ENCODE measurements at places on chromosomes 2 and 18.

- no peak for DNase-seq
These were observed 319.8 kb upstream of the NCKAP5 start for GRCh38 chr2:133888107-133888506.

DNA sequence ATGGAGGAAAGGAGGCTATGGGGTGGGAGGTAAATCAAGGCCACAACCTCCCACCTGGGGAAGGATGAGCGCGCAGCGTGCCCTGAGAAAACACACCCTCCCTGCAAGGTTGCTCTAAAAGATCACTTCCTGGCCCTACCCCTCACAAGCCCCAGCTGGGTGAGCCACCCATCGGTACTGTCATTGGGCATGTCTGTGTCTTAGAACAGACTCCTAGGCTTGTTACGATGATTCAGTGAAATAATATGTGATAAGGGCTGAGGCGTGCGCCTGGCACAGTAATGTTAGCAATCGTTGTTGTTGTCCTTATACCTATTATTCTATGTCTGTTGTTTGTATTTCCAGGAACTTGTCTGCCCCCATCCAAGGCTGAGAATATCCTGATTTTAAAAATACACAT lies 175.1 kb downstream of the ZFP36L2 start:
- DNase-seq = no peak

- no peak for DNase-seq
These were observed 730.6 kb upstream of the FANCL start for GRCh38 chr2:58971511-58972360.

DNA sequence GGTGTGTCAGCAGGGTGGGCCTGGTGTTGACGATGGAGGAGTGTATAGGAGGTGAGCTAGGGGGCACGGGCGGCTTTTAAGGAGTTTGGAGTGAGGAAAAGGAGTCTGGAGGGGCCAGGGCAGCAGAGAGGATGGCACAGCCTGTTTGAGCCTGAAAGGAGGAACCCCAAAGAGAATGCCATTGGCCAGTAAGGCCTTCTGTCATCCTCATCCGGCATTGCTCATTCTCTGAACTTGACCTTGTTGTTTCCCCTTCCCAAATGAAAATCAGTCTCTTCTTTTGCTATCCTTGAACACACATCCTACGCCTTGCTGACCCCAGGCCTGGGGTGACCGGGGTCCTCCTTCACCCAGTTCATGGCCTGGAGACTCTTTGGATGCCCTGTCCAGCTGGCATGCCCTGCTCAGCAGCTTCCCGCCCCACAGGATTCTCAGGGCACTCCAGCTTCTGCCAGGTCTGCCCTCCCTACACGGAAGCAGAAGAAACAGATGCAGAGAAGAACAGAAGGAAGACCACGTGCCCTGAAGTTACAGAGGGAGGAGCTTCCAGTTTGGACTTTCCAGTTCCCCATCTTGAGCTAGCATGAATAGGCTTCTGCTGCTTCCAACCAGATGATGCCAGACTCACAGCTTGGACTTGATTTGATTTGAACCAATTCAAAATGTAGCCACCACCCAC lies 20.5 kb upstream of the KIF3C start:
- DNase-seq = no peak

DNA sequence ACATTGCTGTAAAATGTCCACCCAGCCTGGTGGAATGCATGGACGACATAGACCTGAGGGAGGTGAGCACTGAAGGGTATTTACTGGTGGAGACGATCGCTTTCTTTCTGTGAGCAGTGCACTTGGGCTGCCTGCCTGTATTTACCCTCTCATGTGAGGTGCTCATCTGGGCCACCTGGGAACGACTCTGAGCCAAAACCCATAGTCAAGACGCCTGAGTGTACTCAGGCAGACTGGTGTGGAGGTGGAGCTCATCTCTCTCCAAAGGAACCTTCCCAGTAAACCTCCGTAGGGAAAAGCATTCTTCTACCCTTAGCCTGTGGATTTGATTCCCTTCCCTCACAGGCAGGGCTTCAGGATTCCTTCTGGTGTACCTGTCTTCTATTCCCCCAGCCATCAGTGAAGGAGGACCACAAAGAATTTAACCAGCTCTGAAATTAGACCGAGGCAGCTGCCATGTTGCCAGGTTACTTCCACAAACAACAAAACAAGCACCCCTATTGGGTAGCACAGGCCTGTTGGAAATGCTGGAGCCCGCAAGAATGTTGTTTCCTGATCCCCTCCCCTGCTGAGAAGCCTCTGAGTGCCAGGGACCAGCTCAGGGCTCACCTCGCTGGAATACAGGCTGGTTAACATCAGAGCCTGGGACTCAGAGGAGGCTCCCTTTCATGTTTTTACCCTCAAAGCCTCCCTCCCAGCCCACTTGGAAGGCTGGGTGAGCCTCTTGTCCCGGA lies 47.5 kb upstream of the TXNDC2 start:
- DNase-seq = no peak

- DNase-seq = no peak
These were observed 233.4 kb downstream of the AGPS start for GRCh38 chr2:177625744-177626650.

DNA sequence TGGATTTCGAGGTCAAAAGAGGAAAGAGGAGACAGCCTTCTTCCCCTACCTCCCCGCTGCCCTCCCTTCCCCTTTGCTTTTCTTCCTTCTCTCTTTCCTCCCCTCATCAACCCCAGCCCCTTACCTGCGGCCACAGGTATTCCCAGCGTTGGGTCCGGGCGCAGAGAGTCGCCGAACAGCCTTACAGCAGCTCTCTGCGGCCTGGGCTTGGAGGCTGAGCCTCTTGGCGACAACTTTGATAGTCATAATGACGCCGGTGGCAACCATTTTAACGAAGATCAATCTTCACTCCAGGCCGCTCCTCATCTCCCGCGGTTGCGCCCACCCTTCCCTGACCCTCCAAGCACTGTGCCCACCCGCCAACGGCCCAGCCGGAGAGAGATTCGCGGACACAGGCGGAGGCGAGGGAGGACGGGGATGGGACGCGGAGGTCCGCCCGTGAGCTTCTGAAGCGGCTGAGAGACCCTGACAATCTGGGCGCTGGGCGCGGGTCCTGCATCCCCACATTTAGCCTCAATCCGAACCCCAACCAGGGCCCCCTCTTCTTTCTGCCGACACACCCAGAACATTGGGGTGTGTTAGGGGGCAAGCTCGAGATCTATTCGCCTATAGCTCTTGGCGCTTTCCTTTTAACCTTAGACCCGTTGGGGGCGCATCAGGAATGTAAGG lies 1.5 kb upstream of the EVX2 start:
- DNase-seq = no peak

DNA sequence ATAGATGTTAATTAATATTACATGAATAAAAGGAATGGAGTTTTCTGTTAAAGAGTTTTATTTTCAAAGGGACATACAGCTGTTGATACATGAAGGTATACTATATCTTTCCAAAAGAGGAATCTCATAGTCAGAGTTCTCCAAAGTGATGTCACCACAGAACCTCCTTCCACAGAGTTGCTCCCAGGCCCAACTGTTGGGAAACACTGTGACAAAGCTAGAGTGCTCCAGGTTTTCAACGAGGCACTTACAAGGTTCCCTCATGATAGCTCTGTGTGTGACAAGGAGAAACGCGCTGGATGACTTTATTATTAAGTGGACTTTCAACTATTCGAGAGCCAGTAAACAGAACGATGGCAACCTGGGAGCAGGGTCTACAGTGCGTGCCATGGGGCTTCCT lies 33.5 kb downstream of the PTPN18 start:
- no peak for DNase-seq
